WERI-Rb-1 (cell line): ENCODE measurements at places on chromosomes 4 and X.

DNA sequence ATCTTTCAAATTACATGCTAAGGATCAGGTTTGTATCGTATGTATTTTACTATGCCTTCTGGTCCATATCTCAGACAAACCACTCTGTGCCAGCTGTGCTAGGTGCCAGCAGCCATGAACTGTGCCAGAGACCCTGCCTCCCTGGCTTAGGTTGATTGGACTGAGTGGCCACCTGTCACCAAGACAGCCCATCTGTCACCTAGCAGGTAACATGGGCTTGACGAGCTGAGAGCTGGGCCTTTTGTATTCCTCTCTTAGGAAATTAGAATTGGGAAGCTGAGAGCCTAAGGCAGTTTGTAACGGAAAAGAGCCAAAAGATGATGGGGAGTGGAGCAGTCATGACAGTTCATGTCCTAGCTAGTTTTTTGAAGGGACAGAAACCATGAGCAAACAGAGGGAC, 42.5 kb downstream of the TMEM164 start:
- DNase-seq, result peak; percentile 78

- no peak for DNase-seq
Observed at GRCh38 chrX:23844502-23845138, 61.6 kb downstream of the SAT1 start.

DNA sequence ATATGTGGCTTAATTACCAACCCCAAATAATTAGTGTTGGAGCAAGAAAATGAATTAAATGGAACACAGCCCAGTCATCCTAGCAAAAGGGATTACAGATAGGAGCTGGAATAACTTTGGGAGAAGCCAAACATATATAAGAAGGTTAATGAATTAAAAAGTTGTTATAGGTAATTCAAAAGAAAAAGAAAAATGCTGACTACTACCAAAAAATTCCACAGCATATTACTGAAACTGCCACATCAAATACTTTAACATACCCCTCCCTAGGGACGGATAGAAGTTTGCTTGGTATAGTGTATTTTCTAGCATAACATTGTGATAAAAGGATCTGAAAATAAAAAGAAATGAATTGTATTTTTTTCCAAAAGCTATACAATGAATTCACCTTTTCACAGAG, 99.5 kb downstream of the ENOX2 start:
- no peak for DNase-seq

DNA sequence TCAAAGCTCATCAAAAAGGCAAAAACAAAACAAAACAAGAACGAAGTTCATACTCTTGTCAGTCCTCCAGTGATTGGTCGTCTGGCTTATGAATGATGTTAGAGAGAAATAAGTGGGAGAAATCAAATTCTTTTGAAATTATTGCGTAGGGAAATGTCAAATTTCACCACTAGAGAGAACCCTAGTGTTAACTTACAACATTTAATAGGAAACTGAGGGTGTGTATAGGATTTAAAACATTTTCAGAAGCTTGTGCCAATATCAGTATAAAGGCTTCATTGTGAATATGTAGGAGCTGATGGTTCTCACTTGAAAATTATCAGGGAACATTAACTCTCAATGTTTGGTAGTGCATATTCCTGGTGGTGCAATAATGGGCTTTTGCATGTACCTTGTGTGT, 17.4 kb downstream of the ADH6 start:
- DNase-seq, result no peak

DNA sequence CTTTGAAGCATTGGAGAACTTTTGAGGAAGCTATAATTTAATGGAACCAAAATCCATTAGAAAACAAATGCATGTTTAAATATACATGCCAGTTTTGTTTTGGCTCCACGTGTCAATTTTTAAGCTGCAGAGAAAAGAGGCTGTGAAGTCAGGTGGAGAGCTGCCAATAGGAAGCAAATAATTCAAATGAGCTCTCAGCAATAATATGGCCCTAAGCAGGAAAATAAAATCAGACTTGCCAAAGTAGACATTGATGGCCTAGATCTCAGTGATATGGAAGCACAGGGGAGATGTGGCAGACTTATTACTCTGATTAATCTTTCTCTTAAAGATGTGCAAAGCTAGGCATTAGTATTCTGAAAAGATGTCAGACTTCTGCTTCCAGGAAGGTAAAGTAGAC, 769.8 kb upstream of the NDST4 start:
- no peak for DNase-seq

DNA sequence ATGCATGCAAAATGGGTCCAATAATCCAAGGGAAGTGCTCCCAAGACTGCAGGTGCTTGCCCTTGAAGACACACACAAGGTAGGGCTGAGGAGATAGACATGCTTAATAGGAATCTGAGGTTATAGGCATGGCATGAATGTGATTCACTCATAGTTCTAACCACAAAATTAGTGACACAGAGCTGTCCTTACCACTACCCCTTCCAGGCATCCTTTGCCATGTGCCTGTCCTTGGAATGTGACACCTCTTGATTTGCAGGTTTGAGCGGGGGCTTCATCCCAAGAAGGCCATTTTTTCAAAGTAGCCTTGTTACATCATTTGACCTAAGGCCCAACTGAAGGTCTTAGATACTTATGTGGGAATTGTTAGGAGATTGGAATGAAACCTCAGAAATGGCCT, 112.5 kb downstream of the CCNG2 start:
- DNase-seq, result no peak

DNA sequence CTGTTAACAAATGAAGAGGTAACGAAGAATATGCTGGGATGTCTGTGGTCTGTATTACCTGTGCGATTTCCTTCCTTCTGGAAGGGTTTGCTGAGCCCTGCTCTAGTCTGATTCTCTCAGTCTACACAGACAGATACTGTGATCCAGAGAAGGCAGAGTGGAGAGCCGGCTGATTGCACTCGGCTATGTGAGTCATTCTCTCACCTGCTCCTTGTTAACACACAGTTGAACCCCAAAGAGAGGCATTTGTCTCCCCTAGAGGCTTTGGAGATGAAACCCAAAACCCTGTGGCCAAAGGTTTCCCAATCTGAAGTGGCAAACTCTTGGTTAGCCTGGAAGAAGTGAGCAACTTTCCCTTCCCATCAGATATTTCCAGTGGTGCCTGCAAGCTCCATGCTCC, 78.1 kb upstream of the GPC4 start:
- no peak for DNase-seq

GRCh38 chr4:145299380-145300076, 119.1 kb upstream of the OTUD4 start:
- DNase-seq, result no peak

- DNase-seq, result no peak
Observed at GRCh38 chrX:29299684-29300083, 712.4 kb downstream of the IL1RAPL1 start.

DNA sequence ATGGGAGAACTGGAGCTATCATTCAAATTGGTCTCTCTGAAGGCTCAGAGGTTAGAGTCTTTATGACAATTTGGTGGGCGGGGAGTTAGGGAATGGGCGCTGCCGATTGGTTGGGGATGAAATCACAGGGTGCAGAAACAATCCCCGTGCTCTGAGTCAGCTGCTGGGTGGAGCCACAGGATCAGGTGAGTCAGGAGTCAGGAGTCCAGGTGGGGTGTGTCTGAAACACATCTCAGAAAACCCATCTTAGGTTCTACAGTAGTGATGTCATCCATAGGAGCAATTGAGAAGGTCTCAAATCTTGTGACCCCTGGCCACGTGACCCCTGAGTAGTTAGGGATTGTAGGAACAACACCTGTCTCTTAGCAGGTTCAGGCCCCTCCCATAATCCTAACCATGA, 41.6 kb upstream of the TLR3 start:
- no peak for DNase-seq

DNA sequence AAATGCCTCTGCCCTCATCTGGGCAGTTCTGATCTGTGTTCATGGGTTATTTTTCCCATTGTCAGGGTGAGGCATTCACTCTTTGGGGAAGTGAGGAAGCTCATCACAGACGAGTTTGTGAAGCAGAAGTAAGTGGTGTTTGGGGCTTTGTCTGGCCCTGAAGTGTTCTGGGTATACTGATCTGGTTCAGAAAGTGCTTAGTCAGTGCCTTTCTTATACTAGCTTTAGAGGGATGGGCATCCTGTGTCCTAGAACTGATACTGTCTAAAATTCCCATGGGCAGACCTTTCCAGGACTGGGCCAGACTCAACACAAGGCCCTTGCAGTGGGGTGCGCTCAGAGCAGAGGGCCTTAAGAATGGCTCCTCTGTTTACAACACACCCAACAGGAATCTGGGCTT, 6.4 kb downstream of the TRO start:
- DNase-seq, result no peak

GRCh38 chr4:7299010-7299907, 106.9 kb downstream of the SORCS2 start:
- DNase-seq, result peak; percentile 92

DNA sequence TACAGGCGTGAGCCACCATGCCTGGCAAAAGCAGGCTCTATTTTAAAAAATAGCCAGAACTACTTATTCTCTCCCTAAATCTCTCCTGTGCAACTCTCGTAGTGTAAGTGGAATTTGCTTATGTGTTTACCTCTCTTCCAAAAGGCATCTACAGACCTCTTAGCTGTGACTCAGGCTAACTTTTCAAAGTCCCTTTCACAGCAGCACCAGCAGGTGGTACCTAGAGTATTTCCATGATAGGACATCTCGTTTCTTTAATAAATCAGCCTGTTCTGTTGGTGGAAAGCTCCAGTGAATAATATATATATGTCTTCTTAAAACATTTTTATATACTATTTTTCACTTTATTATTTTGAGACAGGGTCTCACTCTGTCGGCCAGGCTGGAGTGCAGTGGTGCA, 89.0 kb downstream of the NSUN7 start:
- no peak for DNase-seq

- DNase-seq, result no peak
Observed at GRCh38 chr4:52612341-52612740, 46.8 kb downstream of the USP46 start.

DNA sequence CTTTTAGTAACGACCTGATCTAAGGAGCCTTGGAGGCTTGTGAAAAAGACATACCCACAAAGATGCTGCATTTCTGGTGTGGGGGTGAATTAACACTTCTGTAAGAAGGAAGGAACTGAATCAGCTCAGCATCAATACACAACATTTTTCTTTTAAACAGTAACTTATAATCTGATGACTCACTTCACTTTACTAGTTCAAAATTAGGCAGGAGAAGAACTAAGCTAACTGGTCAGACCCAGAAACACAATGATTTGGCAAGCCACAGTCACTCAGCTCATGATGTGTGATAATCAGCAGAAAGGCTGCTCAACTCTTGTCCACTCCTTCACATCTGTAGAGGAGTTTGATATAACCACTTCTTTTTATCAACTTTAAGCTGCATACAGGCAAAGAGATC, 4.6 kb downstream of the MMAA start:
- DNase-seq, result no peak
